ENCODE measurements at places on chromosomes 7 and 10.

- DNase-seq = no peak
Measured at GRCh38 chr7:99406557-99406956, 1.8 kb downstream of the PDAP1 start.

DNA sequence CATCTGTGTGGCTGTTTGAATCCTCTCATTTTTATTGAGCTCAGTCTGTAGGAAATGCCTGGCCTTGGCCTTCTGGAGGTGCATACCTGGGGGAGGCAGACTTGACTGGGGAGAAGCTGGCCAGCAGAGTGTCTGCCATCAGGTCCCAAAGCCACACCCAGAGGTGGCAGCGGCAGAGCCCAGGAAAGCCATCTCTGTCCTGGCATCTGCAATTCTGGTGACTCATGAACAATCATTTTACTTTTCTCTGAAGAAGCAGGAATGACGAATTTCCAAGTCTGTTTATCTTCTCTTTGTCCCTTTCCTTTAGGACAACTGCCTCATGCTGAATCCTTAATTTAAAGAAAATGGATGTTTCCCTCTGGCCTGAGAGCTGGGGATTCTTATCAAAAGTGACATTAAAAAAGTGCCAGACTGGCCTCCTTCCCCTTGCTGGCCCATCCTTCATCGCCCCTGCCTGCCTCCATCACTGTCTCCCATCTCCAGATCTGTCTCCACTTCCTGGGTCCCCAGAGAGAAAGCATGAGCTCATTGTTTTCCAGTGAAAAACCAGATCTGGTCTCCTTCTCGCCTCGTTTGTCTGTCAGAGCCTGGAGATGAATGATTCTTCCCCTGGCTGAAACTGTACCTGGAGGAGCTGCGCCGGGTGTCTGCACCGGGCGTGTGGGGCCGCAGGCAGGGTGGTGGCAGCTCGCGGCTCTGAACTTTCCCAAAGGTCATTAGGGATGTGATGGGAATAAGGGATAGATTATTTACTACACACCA is 124.5 kb downstream of the TMEM178B start:
- DNase-seq = no peak

GRCh38 chr10:113368666-113369364 is 184.0 kb upstream of the HABP2 start:
- no peak for DNase-seq

DNA sequence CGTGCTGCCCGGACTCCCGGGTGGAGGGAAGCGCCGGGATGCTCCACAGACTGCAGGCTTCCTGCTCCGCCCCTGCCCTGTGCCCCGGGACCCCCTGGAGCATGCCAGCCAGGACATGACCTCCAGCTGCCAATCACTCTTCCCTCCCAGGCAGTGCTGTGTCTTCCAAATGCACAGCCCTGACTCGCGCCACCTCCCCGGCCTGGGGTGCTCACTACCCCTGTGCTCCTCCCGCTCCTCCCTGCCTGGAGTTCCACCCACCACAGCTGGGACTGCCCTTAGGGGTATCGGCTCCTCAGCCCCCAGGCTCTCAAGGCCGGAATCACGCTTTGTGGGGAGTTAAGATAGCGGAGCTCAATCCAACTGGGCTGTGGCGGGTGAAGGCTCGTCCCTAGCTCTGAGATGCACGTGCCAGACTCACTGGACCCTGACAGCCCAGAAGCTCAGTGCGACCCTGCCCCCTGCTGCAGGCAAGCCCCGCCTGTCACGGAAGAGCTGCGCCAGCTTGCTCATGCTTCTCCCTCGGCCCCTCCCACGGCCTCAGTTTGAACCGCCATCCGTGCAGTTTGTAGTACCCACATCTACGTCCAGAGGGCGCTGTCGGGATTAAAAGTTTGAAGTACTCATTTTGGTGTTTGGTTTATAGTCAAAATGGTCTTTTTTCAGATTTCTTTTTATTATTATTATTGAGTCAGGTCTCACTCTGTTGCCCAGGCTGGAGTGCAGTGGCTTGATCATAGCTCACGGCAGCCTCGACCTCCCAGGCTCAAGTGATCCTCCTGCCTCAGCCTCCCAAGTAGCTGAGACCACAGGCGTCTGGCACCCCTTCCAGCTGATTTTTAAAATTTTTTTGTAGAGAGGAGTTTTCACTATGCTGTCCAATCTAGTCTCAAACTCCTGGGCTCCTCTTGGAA is 142.5 kb upstream of the TCERG1L start:
- no peak for DNase-seq

- no peak for DNase-seq
Measured at GRCh38 chr7:128807191-128807590, 15.4 kb downstream of the CCDC136 start.

- DNase-seq = no peak
Measured at GRCh38 chr10:48803801-48804584, 119.3 kb downstream of the WDFY4 start.

- DNase-seq = peak; percentile 16
Measured at GRCh38 chr10:94546901-94547185, 1.3 kb downstream of the HELLS start.

DNA sequence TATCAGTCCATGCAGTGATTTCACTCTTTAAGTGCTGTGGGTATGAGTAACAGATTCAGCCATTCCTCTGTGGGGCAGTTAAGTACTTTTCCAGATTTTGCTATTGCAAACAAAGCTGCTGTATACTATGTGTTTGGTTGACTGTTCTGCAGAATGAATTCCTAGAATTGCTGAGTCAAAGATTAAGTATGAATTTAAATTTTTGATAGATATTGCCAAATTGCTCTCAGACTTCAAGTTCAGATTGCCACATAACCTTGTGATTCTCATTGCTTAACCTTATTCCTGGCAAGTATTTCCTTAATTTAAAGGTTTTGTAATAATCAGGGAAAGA is 21.6 kb upstream of the SAR1A start:
- peak; percentile 96 for DNase-seq

DNA sequence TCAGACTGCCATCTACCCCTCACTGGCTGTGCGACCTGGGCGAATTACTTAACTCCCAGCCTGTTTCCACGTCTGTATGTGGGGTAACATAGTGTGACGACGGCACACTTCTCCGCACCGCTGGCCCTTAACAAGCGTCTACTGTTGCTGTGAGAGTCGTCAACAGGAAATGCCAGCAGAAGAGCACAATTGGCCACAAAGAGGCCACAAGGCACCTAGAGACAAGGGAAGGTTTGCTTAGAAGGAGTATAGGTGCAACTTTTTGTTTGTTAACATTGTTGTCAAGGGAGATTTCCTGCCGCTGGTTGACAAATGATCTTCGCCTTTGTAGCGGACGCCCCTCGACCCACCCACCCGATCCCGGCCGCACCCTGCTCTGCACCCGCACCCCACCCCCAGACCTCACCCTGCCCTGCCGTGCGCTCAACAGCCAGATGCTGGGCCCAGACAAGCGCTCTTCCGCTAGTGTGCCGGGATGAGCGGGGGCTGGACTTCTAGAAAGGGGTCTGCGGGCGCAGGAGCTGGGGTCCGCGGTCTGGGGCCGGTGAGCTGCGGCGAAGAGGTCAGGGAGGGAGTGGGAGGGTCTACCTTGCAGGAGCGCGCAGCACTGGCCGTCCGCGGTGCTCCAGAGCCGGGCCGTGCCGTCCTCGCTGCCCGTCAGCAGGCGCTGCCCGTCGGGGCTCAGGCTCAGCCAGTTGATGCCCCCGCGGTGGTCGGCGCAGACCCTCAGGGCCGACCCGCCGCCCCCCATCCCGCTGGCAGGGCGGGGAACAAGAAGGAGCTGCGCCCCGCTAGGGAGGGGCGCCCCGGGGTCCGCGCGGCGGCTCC is 785 bp downstream of the WDR86 start:
- DNase-seq = no peak

DNA sequence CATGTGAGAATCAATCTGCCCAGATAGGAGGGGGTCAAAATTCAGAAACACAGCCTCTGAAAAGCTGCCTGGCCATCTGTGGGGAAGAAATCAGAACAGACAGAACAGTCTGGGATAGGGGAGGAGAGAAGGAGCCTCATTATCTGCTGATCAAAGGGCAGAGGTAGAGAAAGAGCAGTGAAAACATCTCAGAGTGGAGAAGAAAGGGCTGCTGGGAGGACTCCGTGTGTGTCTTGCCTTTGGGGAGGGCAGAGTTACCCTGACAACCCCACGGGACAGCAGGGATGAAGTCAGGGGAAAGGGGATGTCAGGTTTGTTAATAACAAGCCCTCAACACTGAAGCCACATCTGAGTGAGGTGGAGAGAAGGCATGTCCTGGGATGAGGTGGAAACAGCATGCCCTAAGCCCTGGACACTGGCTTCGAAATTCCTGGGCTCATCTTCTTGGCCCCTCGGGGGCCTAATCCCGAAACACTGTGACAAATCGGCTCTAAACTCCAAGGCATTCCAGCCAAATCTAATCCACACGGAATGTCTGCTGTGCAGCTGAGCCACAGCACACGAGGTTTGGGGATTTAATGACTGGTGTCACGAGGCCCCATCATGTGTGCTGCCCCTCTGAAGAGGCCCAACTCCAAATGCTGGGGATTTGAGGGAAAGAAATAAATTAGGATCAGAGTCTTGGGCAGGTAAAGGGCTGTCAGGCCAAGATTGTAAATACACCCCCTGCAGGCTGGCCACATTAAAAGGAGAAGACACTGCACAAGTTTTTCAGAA is 82.8 kb upstream of the FGFR2 start:
- DNase-seq = peak; percentile 8

GRCh38 chr10:112961609-112962008 is 11.6 kb downstream of the TCF7L2 start:
- no peak for DNase-seq

- DNase-seq = no peak
Measured at GRCh38 chr10:19024611-19025010, 24.0 kb upstream of the MALRD1 start.

DNA sequence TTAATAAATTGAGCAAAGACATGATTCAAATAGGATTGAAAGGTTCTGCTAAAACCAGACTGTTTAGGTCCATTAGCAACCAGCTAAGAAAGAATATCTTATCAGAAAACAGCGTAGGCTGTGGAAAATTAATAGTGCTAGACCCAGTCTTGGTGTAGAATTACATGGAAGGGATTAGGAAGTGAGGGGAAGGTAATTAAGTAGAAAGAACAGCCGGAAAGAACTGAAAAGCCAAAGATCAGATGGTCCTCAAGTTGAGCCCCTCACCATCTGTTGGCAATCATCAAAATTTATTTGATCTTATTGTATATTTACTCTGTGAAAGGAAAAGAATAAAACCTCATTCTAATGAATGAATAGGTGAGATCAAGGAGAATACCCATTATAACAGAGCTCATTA is 50.1 kb downstream of the COL1A2 start:
- no peak for DNase-seq

- DNase-seq = no peak
Measured at GRCh38 chr7:134031835-134032617, 95.1 kb upstream of the LRGUK start.

DNA sequence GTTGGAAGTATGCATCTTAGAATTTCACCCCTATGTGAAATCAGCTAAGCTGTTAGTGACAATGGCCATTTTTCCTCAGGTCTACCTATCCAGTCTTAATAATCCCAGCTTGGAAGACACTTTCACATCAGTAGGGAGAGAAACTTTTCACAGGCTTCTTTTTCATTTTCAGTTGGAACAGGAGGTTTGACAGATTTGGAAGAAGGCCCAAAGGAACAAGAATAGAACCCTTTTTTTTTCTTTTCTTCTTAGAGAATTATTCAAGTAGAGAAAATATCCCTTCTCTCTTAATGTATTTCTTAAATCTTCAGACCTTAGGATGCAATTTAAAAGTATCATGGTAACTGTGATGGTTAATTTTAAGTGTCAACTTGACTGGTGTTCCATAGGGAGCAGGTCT is 410.5 kb upstream of the C7orf33 start:
- DNase-seq = no peak

DNA sequence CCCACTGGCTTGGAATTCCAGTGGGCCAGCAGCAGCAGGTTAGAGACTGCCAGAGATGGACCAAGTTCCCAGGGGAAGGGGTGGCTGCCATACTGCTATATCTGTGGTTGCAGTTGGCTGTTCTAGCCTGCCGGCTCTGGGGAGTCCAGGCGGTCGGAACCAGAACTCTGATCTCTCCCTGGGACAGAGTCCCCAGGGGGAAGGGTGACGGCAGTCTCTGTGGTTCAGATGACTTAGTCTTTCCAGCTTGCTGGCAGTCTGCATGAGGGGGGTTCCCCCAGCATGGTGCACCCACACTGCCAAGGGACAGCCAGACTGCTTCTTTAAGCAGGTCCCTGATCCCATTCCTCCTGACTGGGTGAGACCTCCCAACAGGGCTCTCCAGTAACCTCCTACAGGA is 82.5 kb downstream of the C10orf90 start:
- no peak for DNase-seq

GRCh38 chr10:68067508-68067907 is 7.6 kb downstream of the HERC4 start:
- no peak for DNase-seq

DNA sequence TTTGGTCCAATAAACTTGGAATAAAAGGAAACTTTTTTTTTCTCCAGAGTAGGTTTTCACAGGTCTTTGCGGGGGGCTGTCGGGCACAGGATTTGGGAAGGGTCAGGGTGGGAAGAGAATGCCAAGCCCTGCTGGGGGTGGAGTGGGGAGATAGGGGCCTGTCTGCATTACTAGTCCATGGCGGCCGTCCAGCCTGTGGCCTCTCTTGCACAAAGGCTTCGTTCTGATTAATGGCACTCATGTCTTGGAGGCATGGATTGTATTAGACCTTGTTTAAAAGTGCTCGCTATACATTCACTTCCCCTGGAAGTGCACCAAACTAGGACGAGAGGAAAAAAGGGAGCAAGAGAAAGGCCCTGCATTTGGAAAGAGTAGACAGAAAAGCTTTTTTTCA is 37.2 kb downstream of the LRMDA start:
- no peak for DNase-seq

DNA sequence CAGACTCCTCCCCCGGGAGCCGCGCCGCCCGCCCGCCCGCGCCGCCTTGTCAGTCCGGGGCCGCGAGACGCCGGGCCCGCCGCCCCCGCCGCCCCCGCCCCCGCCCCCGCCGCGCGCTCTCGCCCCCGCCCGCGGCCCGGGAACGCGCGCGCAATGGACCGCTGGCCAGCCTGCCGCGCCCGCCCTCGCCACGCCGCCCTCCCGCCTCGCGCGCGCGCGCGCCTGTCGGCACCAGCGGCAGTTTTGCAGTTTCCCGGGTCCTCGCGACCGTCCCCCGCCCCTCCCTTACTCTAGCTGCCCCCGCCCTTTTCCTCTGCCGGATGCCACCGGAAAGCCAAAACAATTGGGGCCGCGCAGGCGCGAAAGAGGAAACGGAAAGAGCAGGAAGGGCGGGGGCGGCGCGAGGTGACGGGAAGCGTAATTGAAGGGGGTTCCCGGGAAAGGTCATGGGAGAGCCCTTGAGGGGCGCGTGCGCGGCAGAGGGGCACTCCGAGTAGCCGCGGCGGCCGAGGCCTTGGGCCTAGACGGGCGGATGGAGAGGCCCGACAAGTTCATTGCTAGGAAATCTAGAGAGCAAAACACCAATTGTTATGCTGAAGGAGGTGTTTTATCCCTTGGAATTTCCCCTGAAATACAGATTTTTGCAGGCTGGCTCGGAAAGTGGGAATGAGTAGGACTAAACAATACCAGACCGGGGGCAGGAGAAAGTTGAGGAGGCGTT is 400 bp upstream of the KBTBD2 start:
- DNase-seq = peak; percentile 96

GRCh38 chr10:11295492-11295891 is 277.8 kb downstream of the CELF2 start:
- no peak for DNase-seq

All from EH (cell line).